ENCODE measurements at places on chromosomes 3 and 15. TPM values are rescaled to one million over a fixed set of nuclear protein-coding genes. Genes with fewer than 3 reads are reported as not detected.

DNA sequence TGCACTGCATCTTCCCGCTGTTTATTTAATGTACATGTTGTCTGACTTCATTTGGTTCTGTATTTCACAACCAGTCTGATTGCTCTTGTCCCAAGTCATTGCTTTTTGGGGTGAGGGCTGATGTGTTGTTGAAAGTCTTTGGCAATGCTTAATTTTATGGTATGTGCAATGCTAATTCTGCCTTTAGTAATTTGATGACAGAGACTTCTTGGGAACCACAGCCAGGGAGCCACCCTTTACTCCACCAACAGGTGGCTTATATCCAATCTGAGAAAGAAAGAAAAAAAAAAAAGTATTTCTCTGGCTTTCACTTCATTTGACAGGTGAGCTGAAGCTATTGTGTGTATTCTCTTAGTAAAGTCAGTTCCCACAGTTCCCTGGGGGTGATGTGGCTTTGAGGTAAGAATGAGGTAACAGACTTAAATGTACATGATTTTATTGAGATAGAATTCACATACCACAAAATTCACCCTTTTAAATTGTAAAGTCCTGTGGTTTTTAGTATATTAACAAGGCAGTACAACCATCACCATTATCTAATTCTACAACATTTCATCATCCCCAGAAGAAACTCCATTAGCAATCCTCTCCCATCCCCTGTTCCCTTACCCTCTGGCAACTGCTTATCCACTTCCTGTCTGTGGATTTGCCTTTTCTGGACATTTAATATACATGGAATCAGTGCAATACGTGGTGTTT is 97.3 kb downstream of the SLCO3A1 start:
- DNase-seq = no peak

DNA sequence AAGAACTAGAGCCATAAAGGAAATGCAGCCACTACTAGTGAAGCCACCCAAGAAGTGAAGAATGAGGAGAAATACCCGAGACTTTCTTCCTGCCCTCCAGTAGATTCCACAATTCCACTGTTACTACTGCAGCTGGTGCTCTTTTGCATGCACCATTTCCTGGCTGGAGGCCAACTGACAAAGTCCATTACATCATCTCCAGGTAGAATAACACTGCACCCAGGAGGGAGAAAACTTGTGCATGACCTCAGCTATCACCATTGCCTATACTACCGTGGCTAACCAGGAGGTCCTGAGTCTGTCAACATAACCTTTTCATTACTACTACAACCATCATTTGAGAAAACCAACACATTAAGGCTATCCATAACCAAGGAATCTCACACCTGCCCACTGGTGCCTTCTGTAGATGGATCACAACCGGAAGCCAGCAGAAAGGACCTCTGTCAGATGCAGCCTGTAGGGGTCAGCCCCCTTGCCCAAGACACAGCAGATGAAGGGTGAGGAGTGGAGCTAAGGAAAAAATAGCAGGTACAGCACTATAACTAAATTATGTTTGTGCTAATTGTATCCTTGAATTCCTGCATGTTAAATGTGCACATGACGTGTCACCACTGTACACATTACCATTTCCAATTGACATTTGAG is 200.8 kb upstream of the C2CD4B start:
- DNase-seq = no peak

DNA sequence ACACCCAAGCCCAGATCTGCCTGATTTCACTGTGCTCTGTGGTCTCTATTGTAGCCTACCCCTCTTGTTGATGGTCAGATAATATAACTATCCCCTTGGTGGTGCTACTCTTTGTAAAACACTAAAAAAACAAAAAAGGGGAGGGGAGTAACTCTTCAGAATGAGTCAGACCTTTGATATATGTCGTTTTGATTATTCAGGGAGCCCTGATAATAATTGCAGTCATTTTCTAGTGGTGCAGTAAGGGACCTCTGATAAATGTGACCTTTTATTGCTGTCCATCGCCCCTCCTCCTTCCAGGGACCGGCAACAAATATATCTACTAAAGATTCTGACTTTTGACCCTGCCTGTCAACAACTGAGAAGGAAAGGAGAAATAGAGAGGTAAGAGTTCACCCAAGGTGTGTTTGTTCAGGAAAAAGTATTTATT is 45.1 kb upstream of the MAGI1 start:
- no peak for DNase-seq

CCDC33 gene
- polyA plus RNA-seq = not detected

PDZRN3 gene
- 91.6 TPM for polyA plus RNA-seq

DNA sequence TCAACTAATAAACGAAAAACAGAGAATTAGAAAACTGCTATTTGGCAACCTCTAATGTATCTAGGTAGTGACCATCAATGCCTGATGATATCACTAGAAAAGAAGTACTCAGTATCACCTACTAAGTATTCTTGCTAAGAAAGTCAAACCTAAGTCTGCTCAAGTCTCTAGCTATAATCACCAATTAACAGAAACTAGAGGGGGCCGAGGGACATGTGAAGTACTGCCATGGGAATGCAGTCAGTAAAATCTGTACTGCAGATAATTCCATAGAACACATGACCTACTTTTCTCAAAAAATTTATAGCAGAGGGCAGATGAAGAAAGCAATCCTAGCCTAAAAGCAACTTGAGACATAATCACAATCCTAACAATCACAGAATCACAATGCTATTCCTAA is 51.4 kb downstream of the CPEB1 start:
- no peak for DNase-seq

DNA sequence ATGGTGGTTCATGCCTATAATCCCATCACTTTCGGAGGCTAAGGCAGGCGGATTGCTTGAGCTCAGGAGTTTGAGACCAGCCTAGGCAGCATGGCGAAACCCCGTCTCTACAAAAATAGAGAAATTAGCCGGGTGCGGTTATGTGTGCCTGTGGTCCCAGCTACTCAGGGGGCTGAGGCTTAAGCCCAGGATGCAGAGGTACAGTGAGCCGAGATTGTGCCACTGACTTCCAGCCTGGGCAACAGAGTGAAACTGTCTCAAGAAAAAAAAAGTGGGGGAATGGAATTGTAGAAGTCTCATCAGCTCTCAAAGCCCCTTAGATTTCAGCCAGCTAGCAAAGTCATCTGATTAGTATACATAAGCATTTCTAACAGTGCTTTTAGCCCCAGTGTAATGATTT is 33.2 kb downstream of the TIPARP start:
- DNase-seq = no peak

- no peak for DNase-seq
These were observed 6.8 kb upstream of the MFSD1 start for GRCh38 chr3:158794936-158795518.

PPP1R14D gene
- not detected for polyA plus RNA-seq

GRCh38 chr3:120472121-120472844 is 21.5 kb upstream of the FSTL1 start:
- DNase-seq = no peak

GRCh38 chr15:34717729-34718128 is 37.1 kb downstream of the GJD2 start:
- no peak for DNase-seq

- no peak for DNase-seq
These were observed 6.0 kb downstream of the SPATA12 start for GRCh38 chr3:57066471-57066870.

GRCh38 chr3:72678380-72678779 is 169.9 kb downstream of the SHQ1 start:
- DNase-seq = no peak

Data from hindlimb muscle (tissue), 1 donor.